CD4-positive, alpha-beta T cell treated with Interleukin-21 for 1 hour (primary cell): ENCODE measurements at places on chromosomes 5 and 9.

GRCh38 chr9:87958591-87958990 is 15.7 kb downstream of the CDK20 start:
- no peak for DNase-seq

DNA sequence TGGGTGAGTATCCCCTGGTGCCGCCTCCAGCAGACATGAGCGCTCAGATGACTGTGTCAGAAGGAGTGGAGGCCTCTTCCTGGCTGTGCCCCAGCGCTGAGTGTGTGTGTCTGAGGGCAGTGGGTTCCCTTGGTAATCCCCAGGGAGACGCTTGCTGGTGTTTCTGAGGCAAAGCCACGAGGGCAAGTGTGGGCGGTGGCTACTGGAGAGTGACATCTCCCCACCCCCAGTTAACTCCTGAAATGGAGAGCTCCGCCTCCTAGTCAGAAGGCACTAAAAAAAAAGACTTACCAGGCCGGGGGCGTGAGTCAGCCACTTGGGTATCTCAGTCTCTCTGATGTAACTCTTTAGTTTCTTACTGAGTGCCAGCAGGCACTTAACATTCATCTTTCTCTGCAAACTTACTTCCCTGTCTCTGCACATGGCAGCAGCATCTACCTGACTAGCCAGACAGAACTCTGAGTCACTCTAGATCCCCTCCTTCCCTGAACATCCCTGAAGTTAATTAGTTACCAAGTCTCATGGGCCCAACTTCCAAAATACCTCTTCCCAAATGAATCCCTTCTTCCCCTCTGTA is 19.3 kb downstream of the ORM2 start:
- DNase-seq, result peak; percentile 64

- DNase-seq, result no peak
Measured at GRCh38 chr9:107363516-107364152, 80.6 kb downstream of the RAD23B start.

DNA sequence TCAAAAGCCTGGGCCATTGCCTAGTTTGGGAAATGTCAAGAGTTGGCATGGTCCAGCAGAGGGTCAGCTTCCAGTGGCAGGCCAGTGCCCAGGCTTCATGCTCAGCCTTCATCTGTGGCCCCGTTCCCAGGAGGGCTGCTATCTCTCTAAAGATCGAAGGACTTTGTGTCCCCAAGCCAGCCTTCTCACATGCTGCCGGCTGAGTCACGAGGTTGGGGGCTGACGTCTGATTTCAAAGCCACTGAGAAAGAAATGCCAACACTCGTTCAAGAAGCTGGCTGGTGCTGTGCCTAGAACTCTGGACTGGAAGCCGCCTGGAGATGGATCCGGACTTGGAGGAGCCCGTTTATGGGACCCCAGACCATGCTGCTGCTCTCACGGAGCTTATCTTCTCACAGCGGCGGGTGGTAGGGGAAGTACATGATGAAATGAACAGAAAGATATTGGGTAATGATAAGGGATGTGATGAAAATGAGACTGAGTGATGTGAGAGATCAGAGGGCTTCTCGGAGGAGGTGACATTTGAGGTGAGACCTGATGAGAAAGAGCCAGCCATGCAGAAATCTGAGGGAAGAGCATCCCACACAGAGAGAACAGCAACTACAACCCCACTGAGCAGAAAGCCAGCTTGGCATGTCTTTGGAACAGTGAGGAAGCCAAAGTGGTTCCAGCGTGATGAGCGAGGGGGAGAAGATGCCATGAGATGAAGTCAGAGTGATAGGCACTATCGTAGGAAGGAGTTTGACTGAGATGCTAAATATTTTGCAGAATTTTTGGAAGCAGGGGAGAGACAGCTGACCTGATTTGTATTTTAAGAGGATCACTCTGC is 54.9 kb upstream of the BOD1 start:
- DNase-seq, result no peak

DNA sequence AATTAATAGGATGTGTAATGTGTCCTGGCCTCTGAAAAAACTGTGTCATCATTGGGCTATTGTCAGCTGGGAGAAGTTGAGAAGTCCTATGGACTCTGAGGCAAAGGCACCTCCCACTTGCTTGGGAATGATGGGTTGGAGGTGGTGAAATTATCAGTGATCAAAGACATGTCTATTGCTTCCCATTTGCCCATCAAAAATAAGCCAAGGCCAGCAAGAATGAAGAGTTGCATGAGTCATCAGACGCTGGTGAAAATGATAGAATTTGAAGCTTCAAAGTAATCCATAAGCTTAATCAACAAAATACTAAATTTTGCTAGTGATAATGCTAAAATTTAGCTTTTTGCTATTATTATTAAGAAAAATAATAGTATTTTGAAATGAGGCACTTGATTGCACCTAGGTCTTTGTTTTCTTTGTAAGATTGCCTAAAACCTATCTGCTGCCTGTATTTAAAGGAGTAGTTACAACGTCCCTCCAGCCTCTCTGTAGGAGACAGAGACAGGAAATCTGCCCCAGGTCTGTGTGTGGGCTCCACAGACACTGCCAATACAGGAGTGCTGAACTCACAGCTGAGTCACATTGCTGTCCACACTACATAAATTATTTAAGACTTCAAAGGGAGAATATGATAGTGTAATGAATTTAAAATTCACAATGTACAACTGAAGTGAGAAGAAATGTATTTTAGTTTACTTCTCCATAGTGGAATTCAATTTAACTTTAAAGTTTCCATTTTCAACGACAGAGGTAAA is 48.4 kb upstream of the APC start:
- DNase-seq, result no peak
